ENCODE measurements at places on chromosomes 12 and 14. TPM values are rescaled to one million over a fixed set of nuclear protein-coding genes. Genes with fewer than 3 reads are reported as not detected.
A peak's percentile ranks its signal among the peaks of the same experiment; 100 is the strongest.

DNA sequence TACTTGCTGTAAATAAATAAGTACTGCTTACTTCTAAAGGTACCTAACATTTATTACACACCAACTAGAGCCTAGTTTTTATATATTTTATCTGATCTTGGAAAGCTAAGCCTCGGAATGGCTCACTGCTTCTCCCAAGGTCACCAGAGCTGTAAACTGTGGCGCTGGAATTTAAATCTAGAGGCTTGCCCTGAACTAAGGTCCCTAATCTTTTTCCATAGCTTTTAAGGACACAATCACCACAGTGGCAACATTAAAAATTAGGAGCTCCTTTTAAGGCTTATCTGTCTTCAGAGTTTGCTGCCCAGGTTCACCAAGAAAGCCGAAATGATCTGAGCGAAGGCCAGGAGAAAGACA, 670 bp downstream of the CCNB1IP1 start:
- H3K27ac ChIP-seq, result peak overlapping the region; percentile 87
- no peak for DNase-seq
- peaks cover 9% of the 10 kb centered on the region for H3K36me3 ChIP-seq
- no peaks in the 10 kb centered on the region for H3K27me3 ChIP-seq

- no peaks in the 10 kb centered on the region for H3K27me3 ChIP-seq
- H3K4me1 ChIP-seq, result peaks cover 7% of the 10 kb centered on the region
- DNase-seq, result no peak
- no peak overlapping the region for H3K27ac ChIP-seq
- no peaks in the 10 kb centered on the region for H3K36me3 ChIP-seq
- no peak overlapping the region for H3K4me3 ChIP-seq
Measured at GRCh38 chr12:4148418-4149056, 125.0 kb upstream of the CCND2 start.

DNA sequence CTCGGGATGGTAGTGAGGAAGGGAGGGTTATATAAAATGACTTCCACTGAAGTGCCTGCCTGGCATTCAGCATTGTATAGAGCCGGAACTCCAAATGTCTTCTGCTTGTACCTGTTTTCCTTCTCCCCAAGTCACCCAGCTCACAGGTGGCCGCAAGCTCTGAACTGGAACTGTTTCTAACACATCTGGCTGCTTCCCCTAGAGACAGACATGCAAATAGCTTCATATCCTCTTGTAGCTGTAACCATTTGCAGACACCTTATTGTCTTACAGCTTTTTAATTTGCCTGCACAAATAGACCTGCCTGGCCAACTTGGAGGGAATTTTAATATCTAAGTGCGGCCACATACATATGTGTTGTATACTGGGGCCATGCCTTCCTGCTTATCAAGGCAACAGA, 126.0 kb downstream of the CHST11 start:
- no peak overlapping the region for H3K4me3 ChIP-seq
- DNase-seq, result no peak
- H3K27ac ChIP-seq, result no peak overlapping the region
- no peaks in the 10 kb centered on the region for H3K4me1 ChIP-seq
- no peaks in the 10 kb centered on the region for H3K27me3 ChIP-seq
- no peaks in the 10 kb centered on the region for H3K36me3 ChIP-seq

GRCh38 chr12:102063069-102063468, 1.3 kb upstream of the WASHC3 start:
- no peak overlapping the region for H3K27ac ChIP-seq
- H3K4me1 ChIP-seq, result no peaks in the 10 kb centered on the region
- H3K27me3 ChIP-seq, result no peaks in the 10 kb centered on the region
- H3K4me3 ChIP-seq, result no peak overlapping the region
- no peaks in the 10 kb centered on the region for H3K36me3 ChIP-seq

GRCh38 chr14:93008381-93008780, 85.4 kb downstream of the CHGA start:
- H3K27me3 ChIP-seq, result no peaks in the 10 kb centered on the region
- H3K27ac ChIP-seq, result no peak overlapping the region
- no peak for DNase-seq
- H3K4me3 ChIP-seq, result no peak overlapping the region
- no peaks in the 10 kb centered on the region for H3K4me1 ChIP-seq
- H3K36me3 ChIP-seq, result no peaks in the 10 kb centered on the region

DNA sequence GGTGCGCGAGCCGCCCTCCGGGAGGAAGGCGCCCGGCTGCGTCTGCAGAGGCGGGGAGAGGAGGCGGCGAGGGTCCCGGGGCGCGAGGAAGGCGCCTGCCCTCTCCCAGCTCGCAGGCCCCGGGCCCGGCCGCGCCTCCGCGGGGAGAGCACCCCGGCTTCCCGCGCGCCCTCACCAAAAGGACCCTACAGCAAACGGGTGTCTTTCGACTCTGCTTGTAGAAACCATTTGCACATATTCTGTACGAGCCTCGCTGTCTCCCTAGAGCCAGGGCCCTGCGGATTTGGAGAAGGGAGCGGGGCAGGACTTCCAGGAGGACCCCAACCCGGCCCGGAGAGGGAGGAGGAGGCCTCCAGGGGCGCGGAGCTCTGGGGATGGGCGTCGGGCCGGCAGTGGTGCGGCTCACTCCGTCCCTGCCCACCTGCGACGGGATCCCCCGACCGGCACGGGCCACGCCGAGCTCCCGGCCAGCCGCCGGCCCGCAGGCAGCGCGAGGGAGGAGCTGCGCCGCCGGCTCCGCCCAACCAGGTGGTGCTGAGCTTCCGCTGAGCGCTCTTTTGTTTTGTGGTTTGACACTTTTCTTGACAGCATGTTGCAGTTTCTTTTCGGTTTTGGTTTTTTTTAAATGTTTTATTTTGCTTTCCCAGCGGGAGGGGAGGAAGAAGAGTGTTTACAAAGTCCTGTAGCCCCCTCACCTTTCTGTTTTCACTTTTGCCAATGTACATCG, 103.3 kb upstream of the FKBP4 start:
- H3K4me3 ChIP-seq, result peak overlapping the region; percentile 68
- DNase-seq, result no peak
- no peak overlapping the region for H3K27ac ChIP-seq

DNA sequence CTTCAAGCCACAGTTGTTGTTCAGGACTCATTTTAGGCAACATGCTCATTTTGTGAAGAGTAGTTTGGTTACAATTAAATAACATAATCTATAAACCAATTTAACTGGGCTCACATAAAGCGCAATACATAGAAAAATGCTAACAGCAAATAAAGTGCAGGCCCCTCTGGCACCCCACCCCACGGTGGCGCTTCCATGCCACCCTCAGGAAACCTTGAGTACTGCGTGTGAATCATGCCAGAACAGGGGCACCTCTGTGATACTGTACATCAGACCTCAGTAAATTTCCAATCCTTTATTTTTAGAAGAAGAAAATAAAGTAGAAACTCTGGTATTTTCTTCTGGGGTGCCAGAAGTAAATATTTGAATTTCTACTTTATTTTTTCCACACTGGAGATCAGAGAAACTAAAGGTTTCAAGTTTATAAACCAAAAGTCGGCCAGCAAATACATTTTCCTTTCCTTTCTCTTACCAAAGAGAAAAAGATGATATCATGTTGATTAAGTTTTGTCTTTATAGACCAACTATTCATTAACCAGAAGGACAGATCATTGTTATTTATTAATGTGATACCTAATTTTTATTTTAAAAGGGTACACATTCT, 316.8 kb downstream of the PAWR start:
- no peak overlapping the region for H3K27ac ChIP-seq
- no peaks in the 10 kb centered on the region for H3K36me3 ChIP-seq
- H3K4me1 ChIP-seq, result peaks cover 7% of the 10 kb centered on the region
- no peak overlapping the region for H3K4me3 ChIP-seq

DNA sequence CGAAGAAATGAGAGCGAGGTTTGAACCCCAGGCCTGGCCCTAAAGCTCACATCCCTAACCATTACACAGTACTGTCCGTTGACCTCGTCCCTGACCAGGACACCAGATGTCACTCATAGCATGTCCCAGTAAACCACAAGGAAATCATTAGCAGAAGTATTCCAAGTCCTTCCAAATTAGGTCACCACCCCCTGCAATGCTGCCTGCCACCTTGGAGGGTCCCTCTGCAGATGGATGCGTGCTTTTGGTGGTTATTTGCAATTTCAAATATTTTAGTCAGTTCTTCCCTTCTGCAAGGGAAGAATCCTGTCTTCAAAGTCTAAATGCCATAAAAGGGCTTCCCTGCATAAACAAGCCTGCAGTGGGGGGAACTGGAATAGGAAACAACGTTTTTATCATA, 71.3 kb downstream of the CLMN start:
- no peaks in the 10 kb centered on the region for H3K36me3 ChIP-seq
- DNase-seq, result no peak
- 0 out of 2 replicates have a peak, but pooled peaks cover 2% of the 10 kb centered on the region for H3K4me1 ChIP-seq
- H3K27me3 ChIP-seq, result no peaks in the 10 kb centered on the region
- H3K4me3 ChIP-seq, result no peak overlapping the region
- no peak overlapping the region for H3K27ac ChIP-seq

GRCh38 chr12:101690544-101691098, 6.8 kb upstream of the CHPT1 start:
- H3K4me3 ChIP-seq, result no peak overlapping the region
- H3K4me1 ChIP-seq, result no peaks in the 10 kb centered on the region
- H3K27ac ChIP-seq, result no peak overlapping the region
- no peak for DNase-seq

DNA sequence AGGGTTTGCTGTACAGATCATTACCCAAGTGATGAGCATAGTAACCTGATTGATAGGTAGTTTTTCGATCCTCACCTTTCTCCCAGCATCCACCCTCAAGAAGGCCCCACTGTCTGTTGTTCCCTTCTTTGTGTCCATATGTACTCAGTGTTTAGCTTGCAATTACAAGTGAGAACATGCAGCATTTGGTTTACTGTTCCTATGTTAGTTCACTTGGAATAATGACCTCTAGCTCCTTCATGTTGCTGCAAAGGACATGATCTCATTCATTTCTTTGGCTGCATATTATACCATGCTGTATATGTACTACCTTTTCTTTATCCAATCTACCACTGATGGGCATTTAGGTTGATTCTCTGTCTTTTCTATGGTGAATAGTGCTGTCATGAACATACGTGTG, 181.6 kb upstream of the FOXG1 start:
- no peaks in the 10 kb centered on the region for H3K4me1 ChIP-seq
- H3K27ac ChIP-seq, result no peak overlapping the region
- H3K36me3 ChIP-seq, result no peaks in the 10 kb centered on the region
- H3K4me3 ChIP-seq, result no peak overlapping the region

GRCh38 chr14:67373347-67373746, 13.2 kb downstream of the EIF2S1 start:
- H3K4me3 ChIP-seq, result no peak overlapping the region
- H3K4me1 ChIP-seq, result no peaks in the 10 kb centered on the region
- no peaks in the 10 kb centered on the region for H3K27me3 ChIP-seq
- H3K27ac ChIP-seq, result no peak overlapping the region

DNA sequence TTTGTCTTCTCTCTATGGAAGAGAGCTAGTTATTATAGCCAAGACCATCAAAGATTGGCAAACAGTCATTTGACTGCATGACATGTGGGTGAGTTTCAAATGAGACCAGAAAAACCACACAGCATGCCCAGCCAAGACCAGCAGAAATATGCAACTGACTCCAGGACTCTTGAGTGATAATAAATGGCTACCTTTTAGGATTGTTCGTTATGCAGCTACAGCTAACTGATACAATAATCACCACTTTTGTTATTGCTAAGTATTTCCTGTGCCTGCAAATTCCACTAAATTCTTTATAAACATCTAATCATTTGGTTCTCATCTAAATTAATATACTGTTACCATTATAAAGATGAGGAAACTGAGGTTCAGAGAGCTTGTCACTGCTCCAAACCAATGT, 528.4 kb upstream of the TBX3 start:
- DNase-seq, result no peak
- H3K36me3 ChIP-seq, result no peaks in the 10 kb centered on the region
- H3K4me1 ChIP-seq, result peaks cover 8% of the 10 kb centered on the region
- no peak overlapping the region for H3K4me3 ChIP-seq
- no peaks in the 10 kb centered on the region for H3K27me3 ChIP-seq
- no peak overlapping the region for H3K27ac ChIP-seq

GRCh38 chr12:104782296-104782695, 175.8 kb downstream of the SLC41A2 start:
- no peak for DNase-seq
- no peaks in the 10 kb centered on the region for H3K36me3 ChIP-seq
- H3K27me3 ChIP-seq, result no peaks in the 10 kb centered on the region
- no peak overlapping the region for H3K4me3 ChIP-seq
- 0 out of 2 replicates have a peak, but pooled peaks cover 3% of the 10 kb centered on the region for H3K4me1 ChIP-seq

- H3K36me3 ChIP-seq, result no peaks in the 10 kb centered on the region
- H3K4me1 ChIP-seq, result peaks cover 6% of the 10 kb centered on the region
- DNase-seq, result no peak
- no peak overlapping the region for H3K4me3 ChIP-seq
Measured at GRCh38 chr12:49675137-49675536, 32.1 kb downstream of the FMNL3 start.

DNA sequence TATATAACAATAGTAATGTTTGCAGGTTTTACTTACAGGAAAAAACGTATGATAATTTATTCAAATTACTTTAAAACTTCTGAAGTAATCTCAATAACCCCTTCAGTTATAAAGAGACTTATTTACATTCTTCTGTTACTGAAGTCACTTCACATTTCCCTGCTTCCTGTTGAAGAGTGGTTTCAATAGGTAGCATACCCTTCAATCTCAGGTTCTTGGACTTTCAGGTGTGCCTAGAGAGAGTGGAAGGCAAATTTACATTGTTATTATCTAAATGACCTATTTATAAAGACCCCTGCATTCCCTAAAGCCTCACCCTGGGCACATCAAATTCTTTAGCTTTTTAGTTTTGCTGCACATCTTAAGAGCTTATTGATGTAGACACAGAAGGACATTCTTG, 137.6 kb upstream of the AEBP2 start:
- no peaks in the 10 kb centered on the region for H3K4me1 ChIP-seq
- H3K4me3 ChIP-seq, result no peak overlapping the region
- no peak overlapping the region for H3K27ac ChIP-seq
- H3K36me3 ChIP-seq, result peaks cover 3% of the 10 kb centered on the region
- DNase-seq, result no peak
- no peaks in the 10 kb centered on the region for H3K27me3 ChIP-seq

DNA sequence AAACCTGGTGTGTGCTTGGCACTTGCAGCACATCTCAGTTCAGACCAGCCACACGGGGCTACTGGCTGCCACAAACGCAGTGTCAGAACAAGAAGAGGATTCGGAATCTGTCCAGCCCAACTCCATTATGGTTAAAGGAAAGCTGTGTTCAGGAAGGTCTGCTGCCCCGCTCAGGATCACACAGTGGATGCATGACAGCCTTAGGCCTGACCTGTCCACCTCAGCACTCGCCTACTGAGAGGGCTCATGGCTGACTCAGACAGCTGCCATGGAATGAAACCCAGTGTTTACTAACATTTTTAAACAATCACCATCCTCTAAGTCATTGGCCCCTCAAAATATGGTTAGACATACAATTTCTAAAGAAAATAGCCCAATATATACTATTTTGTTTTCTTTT, 5.6 kb upstream of the NIN start:
- H3K27ac ChIP-seq, result no peak overlapping the region
- no peak for DNase-seq
- H3K4me1 ChIP-seq, result no peaks in the 10 kb centered on the region
- no peak overlapping the region for H3K4me3 ChIP-seq
- H3K27me3 ChIP-seq, result no peaks in the 10 kb centered on the region

- no peaks in the 10 kb centered on the region for H3K36me3 ChIP-seq
- no peaks in the 10 kb centered on the region for H3K4me1 ChIP-seq
- no peak overlapping the region for H3K27ac ChIP-seq
- H3K4me3 ChIP-seq, result no peak overlapping the region
Measured at GRCh38 chr12:47982311-47982710, 18.9 kb downstream of the TMEM106C start.

Gene OR4E2
- polyA plus RNA-seq, result not detected

Gene CLEC4D
- 0.03 TPM for polyA plus RNA-seq

Gene KRT3
- polyA plus RNA-seq, result not detected

Gene KIF21A
- polyA plus RNA-seq, result 5.1 TPM

Gene CABP1
- 4.5 TPM for polyA plus RNA-seq

Gene CCDC196
- not detected for polyA plus RNA-seq
